Right cardiac atrium (tissue), 5 donors: ENCODE measurements at places on chromosomes 4 and X. TPM values are rescaled to one million over a fixed set of nuclear protein-coding genes. Genes with fewer than 3 reads are reported as not detected.

PRDM5 gene
- 2.4 TPM for polyA plus RNA-seq

DNA sequence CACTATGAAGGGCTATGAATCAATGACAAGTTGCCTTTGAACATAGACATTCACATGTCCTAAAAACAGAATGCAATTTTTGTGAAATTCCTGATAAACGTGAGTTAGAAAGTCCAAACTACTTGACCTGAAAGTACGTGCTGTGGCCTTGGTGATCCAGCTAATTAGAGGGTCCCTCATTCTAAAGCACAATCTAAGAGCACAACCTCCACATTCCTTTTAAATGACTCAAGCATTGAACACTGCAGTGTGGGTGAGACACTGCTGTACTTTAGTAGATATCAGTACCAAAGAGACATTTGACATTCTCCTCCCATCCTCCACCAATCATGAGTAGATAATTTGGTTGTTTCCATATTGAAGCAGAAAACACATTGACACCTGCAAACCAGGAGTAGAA is 73.5 kb downstream of the FAM47B start:
- DNase-seq = no peak

- DNase-seq = no peak
Observed at GRCh38 chr4:92060333-92060732, 243.4 kb upstream of the GRID2 start.

- no peak for DNase-seq
Observed at GRCh38 chr4:54038056-54038455, 26.3 kb downstream of the CHIC2 start.

TBL1X gene
- 5.1 TPM for polyA plus RNA-seq

SLC34A2 gene
- polyA plus RNA-seq = not detected

GRCh38 chr4:8866421-8866820 is 5.2 kb downstream of the HMX1 start:
- DNase-seq = no peak

GRCh38 chr4:101806914-101807313 is 16.4 kb downstream of the BANK1 start:
- DNase-seq = no peak

- no peak for DNase-seq
Observed at GRCh38 chr4:167290678-167291077, 56.4 kb upstream of the SPOCK3 start.

DNA sequence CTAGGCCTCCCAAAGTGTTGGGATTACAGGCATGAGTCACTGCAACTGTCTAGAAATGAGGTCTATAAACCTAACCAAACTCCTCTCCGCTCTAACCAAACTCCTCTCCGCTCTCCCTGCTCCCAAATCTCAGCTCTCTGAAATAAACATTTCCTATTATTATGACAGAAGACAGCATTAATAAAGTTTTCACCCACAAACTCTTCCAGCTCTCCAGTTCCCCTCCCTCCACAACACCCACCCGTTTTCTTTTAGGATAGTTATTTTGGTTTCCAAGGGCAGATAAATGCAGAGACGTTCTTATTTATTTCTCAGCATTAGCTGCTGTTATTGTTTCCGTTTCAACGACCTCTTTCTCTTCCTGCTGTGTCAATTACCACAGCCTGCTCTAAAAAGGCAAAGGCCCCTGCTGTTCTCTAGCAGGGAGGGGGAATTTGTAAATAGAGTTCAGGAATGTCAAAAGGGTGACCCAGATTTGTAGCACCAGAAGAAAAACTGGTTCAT is 13.3 kb upstream of the SCD5 start:
- DNase-seq = no peak

DNA sequence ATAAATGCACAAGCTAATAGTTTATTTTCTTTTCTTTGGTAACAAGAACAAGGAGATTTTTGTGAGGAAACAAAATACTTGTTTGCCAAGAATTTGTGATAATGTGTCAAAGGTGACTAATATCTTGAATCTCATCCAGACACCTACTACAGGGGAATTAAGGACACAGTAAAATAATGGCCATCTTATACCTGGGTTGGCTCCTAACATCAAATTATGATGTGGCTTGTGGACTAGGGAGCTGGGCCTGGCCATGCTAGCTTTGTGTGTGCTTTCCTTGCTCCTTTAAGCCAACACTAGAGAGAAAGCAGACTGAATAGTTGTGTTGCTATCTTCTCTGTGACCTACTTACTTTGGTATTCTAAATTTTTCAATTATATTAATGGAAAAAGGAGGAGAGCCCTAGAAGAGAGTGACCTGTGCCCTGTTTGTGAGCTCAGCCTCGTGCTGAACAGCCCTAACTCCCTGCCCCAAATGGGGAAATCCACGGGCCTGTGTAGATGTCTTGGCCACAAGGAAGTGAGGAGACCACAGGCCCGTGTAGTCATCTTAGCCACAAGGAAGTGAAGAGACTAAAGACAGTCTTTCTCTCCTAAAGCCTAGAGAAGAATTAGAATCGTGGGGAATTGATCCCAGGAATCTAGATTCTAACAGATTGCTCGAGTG is 23.3 kb downstream of the ARHGAP24 start:
- peak; percentile 66 for DNase-seq

GRCh38 chr4:44722001-44722400 is 4.4 kb downstream of the GNPDA2 start:
- no peak for DNase-seq

DACH2 gene
- polyA plus RNA-seq = 0.07 TPM

DNA sequence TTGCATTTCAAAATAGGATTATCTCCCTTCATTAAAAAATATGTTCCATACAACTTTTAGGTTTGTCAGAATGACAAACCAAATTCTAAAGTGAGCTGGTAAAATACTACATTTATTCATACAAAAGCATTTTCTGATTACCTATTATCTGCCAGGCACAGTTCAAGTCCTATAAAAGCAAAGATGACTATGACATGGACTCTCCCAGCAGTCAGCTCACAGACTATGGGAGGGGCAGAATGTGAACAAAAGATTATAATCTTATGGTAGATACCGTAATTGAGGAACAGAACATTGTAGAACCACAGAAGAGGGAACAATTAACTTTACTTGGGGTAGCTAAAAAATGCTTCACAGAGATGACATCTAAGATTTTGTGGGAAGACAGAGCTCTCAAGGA is 12.4 kb downstream of the PAQR3 start:
- DNase-seq = no peak

DNA sequence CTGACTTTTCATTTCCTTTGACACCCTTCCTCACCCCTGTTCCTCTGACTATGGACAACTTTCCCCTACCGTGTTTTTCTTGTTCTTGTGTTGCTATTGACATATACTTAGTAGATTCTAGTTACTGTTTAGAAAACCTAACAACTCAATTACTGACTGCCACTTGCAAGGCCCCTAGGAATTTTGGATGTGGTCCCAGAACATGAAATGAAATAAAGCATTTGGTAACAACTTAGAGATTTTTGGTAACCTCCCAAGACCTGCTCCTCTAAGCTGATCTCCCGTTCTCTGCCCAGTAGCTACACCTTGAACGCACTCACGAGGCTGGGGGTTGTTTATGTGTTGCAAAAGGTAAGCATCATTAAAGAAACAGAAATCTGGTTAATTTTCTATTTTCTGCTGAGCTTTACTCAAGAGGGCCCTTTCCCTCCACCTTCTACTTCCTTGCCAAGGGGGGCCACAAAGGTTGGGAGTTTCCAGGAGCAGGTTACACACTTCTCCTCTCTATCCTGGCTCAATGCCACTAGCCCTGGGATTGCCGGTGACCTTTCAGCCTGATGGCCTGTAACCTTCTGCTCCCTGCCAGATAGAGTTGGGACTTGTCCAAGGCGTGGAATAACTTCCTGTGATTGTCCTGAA is 20.5 kb downstream of the GAB3 start:
- peak; percentile 61 for DNase-seq

DNA sequence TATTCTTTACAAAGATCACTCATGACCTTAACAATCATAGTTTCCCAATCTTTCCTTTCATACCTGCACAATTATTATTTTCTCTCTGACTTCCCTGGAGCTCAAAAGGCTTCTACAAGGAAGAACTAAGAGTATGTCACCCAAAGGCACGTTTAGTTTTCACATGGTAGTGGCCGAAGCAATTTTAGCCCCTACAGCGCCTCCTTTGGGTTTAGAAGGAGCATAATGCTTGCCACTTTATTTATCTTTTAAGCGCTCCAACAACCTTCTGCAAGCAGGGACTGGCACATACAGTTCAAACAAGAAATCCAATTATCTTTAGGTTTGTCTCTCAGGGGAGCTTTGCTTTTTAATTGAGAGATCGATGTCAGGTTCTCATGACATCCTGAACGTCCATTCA is 42.0 kb upstream of the IGSF1 start:
- DNase-seq = no peak

POU4F2 gene
- not detected for polyA plus RNA-seq

DNA sequence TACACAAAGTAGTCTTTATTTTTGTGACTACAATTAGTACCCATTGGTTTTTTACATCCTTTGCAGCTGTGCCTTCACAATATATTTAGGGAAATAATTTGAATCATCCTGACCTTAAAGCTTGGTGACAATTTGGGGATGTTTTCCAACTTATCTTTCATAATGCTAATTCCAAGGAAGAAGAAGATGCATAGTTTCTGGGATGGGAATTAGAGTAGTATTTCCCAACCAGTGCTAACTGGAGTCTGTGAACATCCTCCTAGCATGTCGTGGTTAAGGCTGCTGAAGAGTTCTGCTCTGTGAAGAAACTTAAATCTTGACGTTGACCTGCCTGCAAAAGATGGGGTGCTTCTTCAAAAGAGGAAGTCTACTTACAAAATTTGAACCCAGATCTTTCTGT is 173.5 kb downstream of the ANK2 start:
- DNase-seq = no peak

DNA sequence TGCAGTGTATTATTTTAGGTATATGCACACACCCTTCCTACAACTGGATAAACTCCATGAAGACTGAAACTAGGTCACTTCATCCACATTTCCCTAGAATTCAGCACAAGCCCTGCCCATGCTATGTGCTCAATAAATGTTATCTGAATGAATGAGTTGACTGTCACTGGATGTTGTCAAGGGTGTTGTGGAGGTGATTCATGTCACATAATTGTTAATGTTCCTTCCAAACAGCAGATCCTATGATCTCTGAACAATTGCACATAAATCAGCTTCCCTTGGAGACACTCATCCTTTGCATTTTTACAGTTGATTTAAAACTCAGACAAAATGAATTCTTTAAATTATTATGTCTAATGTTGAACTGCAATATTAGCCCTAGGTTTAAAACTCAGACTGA is 154.7 kb downstream of the TSPAN5 start:
- no peak for DNase-seq

VEGFD gene
- polyA plus RNA-seq = 1.6 TPM

DNA sequence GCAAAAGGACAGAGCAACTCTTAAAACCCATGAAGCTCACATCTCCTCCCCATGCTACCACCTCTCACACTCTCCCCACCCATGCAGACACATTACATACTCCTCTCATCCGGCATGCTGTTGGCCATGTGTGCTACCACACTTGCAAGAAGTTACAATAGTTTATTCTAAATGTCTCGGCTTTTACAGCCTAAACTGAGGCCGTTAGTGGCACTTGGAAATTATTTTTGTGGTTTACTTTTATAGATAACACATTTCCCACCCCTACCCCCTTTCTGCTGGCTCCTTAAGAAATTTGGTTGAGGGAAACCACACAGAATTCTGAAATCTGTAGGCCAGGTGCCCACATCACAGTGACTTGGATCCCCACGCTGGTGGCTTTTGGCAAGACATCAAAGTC is 141.1 kb upstream of the HHIP start:
- no peak for DNase-seq

- DNase-seq = no peak
Observed at GRCh38 chr4:88097781-88098180, 60.7 kb downstream of the ABCG2 start.

DNA sequence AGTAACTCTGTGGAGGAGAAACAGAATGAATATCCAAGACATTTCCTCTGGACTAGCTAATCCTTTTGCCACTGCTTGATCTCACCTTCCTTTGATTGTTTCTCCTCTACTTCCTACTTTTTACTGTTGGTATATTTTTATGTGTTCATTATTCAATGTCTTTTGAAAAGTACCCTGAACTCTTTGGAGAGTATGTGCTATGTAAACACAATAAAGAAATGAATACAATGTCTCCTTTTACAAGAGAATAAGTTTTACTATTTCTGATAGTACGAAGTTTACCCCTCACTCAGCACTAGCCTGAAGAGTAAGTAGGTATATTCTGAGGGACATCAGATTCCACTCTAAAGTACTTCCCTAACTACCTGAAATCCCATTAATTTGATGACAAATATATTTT is 19.9 kb downstream of the CLDN2 start:
- no peak for DNase-seq

DNA sequence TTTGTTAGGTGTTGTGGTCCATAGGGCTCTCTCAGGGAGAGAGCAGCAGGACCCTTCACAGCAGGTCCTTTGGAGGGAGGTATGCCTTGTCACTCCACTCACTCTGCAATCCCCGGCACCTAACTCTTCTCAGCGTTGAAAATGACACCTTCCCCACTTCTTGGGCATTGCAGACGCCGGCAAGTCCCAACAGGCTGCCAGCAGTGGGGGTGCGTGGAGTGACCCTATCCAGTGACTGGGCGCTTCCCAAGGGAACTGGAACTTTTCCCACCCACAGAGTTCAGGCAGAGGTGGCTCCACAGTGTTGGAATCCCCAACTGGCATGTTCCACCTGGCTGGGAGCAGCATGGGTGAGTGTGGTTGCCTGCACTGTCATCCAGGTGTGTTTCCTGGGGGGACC is 705.1 kb upstream of the FRG1 start:
- DNase-seq = no peak

- DNase-seq = no peak
Observed at GRCh38 chr4:156261230-156261629, 307.6 kb upstream of the CTSO start.

OPN1MW gene
- not detected for polyA plus RNA-seq

CXCL9 gene
- 0.16 TPM for polyA plus RNA-seq

DNA sequence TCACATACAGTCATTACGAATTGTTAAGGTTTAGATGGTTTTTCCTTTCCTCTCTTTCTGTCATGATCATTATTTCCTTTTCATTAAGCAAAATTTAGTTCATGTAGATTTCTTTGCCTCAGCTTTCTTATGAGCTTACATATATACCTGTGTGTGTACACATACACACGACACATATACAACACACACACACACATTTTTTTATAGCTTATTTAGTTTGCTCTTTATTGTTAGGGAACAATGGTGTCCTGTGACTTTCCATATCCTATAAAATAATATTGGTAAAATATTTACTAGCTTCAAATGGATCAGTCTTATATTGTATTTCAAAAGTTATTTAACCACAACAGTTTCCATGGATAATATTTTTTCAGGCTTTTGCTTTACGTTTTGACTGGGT is 840.7 kb downstream of the PCDH18 start:
- no peak for DNase-seq

GRCh38 chr4:74038425-74039314 is at the start of gene CXCL3:
Gene CXCL3 (minus strand): TSS chr4:74038689. CDS start chr4:74038611, 78 bp downstream.
- DNase-seq = peak; percentile 91

GRCh38 chrX:11445540-11445939 is 152.3 kb downstream of the AMELX start:
- no peak for DNase-seq

XAGE3 gene
- not detected for polyA plus RNA-seq

DNA sequence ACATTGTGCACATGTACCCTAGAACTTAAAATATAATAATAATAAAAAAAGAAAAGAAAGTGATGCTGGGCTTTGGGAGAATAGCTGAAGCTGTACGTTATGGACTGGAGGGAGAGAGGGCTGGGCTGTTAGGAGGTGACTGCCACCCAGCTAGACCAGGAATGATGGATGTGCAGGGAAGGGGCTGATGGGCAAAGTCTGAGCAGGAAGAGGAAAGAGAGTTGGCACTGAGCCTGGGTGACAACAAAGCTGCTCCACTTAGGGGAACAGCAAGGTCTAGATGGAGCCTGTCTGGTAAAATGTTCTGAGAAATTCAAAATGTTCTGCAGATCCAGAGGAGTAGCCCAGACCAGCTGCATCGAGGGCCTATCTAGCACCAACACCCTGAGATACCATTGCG is 32.3 kb downstream of the MED28 start:
- DNase-seq = no peak

PRKG2 gene
- 6.0 TPM for polyA plus RNA-seq
